ENCODE measurements at places on chromosomes 3 and 15. TPM values are rescaled to one million over a fixed set of nuclear protein-coding genes. Genes with fewer than 3 reads are reported as not detected.

PRR20G gene
- not detected for total RNA-seq

CDC25A gene
- total RNA-seq = 0.94 TPM

FSD2 gene
- total RNA-seq = 94.3 TPM

ZBED2 gene
- not detected for total RNA-seq

ACKR2 gene
- total RNA-seq = 2.2 TPM

TMOD2 gene
- 6.0 TPM for total RNA-seq

ZBBX gene
- total RNA-seq = not detected

LMAN1L gene
- 110 TPM for total RNA-seq

SLC6A6 gene
- total RNA-seq = 180 TPM

MASP1 gene
- total RNA-seq = 12.8 TPM

DUOXA2 gene
- not detected for total RNA-seq

PGBD4 gene
- total RNA-seq = 1.9 TPM

MOBP gene
- total RNA-seq = not detected

SCN11A gene
- total RNA-seq = not detected

TRIM69 gene
- total RNA-seq = 56.7 TPM

SLCO2A1 gene
- 67.6 TPM for total RNA-seq

AGBL1 gene
- 0.05 TPM for total RNA-seq

MUC20 gene
- total RNA-seq = 1.8 TPM

CD276 gene
- 29.6 TPM for total RNA-seq

FBXW12 gene
- not detected for total RNA-seq

CADPS gene
- 30.7 TPM for total RNA-seq

IGSF11 gene
- 2.7 TPM for total RNA-seq

SRGAP3 gene
- 3.6 TPM for total RNA-seq

GASK1A gene
- total RNA-seq = 2.6 TPM

GHSR gene
- not detected for total RNA-seq

GOLGA6L26 gene
- not detected for total RNA-seq

HCLS1 gene
- total RNA-seq = 24.2 TPM

All from left cardiac atrium (tissue), 4 donors.